Activated naive CD4-positive, alpha-beta T cell (primary cell): ENCODE measurements at places on chromosomes 13 and 19.

GRCh38 chr19:40367577-40368434, 19.3 kb downstream of the PLD3 start:
- no peak for DNase-seq

- peak; percentile 18 for DNase-seq
Observed at GRCh38 chr19:48683349-48683748, 10.5 kb upstream of the NTN5 start.

DNA sequence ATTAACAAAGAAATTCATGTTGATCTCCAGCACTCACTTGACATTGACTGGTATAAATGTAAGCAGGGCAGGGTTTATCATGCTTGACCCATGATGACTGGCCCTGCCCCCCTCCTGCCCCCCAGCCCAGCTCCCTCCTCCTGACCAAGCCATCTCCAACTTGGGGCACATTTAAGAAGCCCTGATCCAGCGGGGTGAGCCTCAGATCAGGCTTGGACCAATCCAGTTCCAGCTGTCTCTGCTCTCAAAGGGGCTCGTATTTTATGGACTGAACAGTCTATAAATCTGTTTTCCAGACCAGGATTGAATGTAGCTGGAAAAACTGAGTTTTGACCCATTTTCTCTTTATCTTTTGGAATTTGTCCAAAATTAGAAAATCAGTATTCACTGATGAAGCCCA, 100.0 kb downstream of the COL4A1 start:
- no peak for DNase-seq

- no peak for DNase-seq
Observed at GRCh38 chr13:45048890-45049407, 59.6 kb downstream of the GPALPP1 start.
